Smooth muscle cell of trachea (primary cell): ENCODE measurements at places on chromosomes 5 and 9. TPM values are rescaled to one million over a fixed set of nuclear protein-coding genes. Genes with fewer than 3 reads are reported as not detected.

Gene PROB1
- 1.2 and 2.6 TPM in 2 replicates for total RNA-seq

Gene FSTL4
- total RNA-seq, result 0.17 TPM in 1 of 2 replicates, not detected in the other

Gene ZDHHC12
- total RNA-seq, result 44.8 and 51.5 TPM in 2 replicates

Gene PDGFRB
- total RNA-seq, result 126 and 239 TPM in 2 replicates

Gene RORB
- total RNA-seq, result 0.87 and 1.5 TPM in 2 replicates

Gene HAVCR1
- 0.17 TPM in 1 of 2 replicates, not detected in the other for total RNA-seq
